Panc1 (cell line): ENCODE measurements at places on chromosomes 7 and 10. TPM values are rescaled to one million over a fixed set of nuclear protein-coding genes. Genes with fewer than 3 reads are reported as not detected.

PDE6C gene
- not detected for total RNA-seq

TCAF2 gene
- total RNA-seq = 0.28 TPM

ITGB8 gene
- 4.9 TPM for total RNA-seq

UPK3BL2 gene
- total RNA-seq = 14.4 TPM

GJD4 gene
- total RNA-seq = not detected

ACBD7 gene
- total RNA-seq = 1.8 TPM

MAD1L1 gene
- 70.8 TPM for total RNA-seq
